ENCODE measurements at places on chromosomes 13 and 19. TPM values are rescaled to one million over a fixed set of nuclear protein-coding genes. Genes with fewer than 3 reads are reported as not detected.

DNA sequence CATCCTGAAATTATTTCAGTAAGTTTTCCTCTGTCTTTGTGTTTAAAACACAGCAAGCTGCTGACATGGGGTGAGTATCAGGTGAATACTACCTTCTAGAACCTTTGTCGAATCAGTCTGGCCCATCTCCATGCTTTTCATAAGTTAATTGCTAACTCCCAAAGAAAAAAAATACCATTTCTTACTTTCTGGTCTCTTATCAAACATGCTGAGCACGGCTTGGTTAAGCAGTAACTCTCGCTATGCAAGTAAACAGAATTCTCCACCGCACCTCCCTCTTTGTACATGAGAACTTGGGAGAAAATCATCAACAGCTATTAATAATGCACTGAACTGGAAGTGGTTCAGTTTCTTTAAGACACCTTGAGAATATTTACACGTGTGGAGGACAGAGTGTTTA lies 88.6 kb downstream of the FGF9 start:
- DNase-seq = no peak

DNA sequence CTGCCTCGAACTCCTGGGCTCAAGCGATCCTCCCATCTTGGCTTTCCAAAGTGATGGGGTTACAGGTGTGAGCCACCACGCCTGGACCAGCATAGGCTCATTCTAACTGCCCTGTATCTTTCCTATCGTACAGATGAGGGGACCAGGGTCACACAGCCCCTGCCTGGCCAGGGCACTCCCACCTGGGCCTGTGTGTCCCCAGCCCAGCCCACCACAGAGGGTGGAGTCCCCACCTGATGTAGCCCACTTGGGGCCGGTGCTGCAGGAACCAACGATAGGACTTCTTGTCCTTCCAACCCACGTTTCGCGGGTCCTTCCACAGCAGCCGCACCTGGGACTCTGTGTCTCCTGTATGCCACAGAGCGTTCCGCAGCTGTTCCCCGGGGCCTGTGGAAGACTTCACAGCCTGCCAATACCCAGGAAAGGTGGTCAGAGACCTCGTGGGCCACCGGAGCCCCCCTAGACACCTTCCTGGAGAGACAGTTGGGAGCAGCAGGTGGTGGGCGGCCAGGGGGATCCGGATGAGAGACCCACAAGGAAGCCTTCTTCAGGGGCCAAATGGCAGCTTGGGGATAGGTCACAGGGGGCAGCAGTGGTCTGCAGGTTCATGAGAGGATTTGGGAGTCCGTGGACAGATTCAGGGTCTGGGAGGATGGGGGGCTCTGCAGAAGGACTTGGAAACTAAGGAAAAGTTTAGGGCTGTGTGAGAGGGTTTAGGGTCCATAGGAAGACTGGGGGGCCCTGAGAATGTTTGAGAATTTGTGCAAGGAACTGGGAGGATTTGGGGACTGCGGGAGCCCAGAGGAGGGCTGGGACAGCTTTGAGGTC lies 6.9 kb downstream of the COMP start:
- no peak for DNase-seq

DNA sequence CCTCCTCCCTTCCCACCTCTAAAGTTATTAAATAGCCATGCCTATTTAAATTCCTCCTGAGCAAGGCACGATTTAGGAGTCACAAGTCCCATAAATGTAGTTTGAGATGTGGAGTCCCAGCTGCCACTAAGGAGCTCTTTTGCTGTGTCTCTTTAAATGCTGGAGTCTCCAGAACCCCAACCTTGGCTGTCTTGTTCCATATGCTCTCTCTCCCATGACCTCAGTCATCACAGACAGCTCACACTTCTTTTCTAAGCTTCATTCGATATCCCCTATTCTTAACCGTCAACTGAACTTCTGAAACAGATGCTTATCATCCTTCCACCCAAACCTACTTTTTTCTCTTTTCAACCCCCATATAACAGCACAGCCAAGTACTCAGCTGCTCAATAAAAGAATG lies 197.1 kb downstream of the VWA8 start:
- DNase-seq = no peak

ZNF829 gene
- total RNA-seq = 3.8 TPM

DNA sequence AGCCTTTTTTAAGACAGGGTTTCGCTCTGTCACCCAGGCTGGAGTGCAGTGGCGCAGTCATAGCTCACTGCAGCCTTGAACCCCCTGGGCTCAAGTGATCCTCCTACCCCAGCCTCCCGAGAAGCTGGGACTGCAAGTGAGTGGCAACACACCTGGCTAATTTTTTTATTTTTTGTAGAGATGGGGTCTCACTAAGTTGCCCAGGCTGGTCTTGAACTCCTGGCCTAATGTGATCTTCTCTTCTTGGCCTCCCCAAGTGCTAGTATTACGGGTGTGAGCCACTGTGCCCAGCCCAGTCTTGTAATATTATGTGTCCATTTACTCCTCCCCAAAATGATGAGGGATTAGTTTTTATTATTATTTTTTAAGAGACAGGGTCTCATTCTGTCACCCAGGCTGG lies 3.1 kb upstream of the LINGO3 start:
- no peak for DNase-seq

DNA sequence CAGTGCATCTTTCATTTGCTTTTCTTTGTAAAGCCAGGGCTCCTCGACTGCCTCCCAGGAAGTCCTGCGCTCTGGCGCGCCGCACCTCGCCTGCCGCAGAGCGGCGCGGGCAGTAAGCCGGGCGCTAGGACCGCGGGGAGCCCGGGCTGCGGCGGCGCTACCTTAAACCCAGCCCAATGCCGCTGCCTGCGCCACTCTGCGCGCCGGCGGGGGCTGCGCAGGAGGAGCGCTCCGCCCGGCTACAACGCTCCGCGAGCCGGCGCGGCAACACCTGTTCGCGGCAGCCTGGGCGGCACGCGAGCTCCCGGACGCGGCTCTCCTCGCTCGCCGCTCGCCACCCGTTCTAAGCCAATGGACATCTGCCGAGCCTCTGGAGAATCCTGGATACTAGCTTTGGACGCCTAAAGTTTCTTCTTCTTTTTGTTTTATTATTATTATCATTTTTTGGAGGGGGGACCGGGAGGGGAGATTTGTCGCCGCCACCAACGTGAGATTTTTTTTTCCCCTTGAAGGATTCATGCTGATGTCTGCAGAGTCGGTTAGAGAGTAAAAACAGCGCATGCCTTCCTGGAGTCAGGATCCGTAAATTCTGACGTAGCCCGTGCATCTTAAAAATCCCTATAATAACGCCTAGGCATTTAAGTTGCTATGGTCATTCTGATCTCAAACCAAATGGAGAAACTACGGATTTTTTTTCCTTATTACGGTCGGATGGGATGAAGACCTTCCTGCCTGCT lies at the start of gene FGF9:
Gene FGF9 (plus strand): TSS at position 191 of the 737 bp plus-strand sequence. CDS start 840 bp downstream, outside the sequence.
- DNase-seq = peak; percentile 84

All from myocyte (in vitro differentiated cells).